Activated T-cell treated with anti-CD3 and anti-CD28 coated beads for 1 hour (primary cell): ENCODE measurements at places on chromosomes 13 and 19.
A peak's percentile ranks its signal among the peaks of the same experiment; 100 is the strongest.

DNA sequence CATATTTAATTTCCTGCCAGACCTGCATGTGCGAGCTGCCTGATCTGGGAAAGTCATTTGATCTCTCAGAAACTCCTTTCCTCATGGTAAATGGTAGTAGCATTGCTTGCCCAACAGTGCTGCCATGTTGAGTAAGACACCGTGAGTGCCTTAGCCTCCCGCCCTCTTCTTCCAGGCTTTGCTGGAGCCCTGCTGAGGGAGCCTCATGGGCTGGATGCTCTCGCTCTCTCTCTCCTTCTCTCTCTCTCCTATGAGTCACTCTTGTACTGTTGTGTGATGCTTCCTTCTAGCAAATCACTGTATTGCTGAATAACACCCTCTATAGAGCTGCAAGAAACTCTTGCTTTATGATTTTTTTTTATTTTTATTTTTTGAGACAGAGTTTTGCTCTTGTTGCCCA lies 365.5 kb downstream of the UQCRFS1 start:
- DNase-seq: no peak

DNA sequence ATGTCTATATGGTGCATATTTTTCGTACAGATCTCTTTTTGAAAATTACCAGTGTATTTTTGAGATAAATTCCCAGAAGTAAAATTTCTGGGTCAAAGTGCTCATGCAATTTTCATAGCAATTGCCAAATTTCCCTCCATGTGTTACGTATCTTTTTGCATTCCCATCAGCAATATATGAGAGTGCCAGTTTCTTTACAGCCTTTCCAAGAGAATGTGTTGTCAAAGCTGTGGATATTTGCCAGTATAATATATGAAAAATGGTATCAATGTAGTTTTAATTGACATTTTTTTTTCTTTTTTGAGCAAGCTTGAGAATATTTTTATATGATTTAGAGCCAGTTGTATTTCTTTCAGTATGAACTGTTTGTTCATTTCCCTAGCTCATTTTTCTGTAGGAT lies 399.0 kb upstream of the KLF12 start:
- DNase-seq: no peak

DNA sequence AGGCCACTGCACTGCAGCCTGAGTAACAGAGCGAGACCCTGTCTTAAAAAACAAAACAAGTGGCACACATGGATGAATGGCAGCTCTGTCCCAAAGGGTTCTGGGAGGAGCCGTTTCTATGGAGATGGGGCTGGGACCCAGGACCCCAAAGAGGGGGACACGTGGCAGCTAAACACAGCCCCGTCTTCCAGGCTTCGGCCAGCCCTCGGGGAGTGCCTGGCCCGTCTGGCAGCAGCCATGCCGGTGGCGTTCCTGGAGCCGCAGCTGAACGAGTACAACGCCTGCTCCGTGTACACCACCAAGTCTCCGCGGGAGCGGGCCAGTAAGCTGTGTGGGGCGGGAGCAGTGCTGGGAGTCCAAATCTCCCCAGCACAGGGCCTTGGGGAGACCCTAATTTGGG lies 82.4 kb downstream of the RYR1 start:
- no peak for DNase-seq

DNA sequence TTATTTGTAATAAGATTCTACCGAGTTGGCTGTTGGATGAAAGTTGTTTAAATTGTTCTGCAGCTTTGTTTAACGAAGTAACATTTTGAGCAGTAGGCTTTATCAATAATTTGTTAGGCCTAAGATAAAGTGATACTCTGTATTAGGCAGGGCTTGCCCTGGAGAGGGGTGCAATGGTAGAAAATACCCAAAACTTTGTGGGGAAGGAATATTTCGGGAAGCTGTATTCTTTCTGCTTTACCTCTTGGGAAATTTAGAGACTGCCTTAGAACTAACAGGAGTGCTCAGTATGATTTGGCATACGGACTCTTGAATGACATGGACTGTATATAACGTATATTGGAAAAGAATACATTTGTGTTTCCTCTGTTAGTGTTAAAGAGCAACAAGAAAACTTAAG lies 2.5 kb downstream of the PDS5B start:
- DNase-seq: no peak

- peak; percentile 78 for DNase-seq
These were observed at the start of gene LPAR2 for GRCh38 chr19:19627621-19628500. TSS of gene LPAR2 (minus strand) at chr19:19628220. CDS start at chr19:19627275, 945 bp downstream.

GRCh38 chr13:24280720-24281119 lies 28.7 kb upstream of the C1QTNF9 start:
- no peak for DNase-seq

DNA sequence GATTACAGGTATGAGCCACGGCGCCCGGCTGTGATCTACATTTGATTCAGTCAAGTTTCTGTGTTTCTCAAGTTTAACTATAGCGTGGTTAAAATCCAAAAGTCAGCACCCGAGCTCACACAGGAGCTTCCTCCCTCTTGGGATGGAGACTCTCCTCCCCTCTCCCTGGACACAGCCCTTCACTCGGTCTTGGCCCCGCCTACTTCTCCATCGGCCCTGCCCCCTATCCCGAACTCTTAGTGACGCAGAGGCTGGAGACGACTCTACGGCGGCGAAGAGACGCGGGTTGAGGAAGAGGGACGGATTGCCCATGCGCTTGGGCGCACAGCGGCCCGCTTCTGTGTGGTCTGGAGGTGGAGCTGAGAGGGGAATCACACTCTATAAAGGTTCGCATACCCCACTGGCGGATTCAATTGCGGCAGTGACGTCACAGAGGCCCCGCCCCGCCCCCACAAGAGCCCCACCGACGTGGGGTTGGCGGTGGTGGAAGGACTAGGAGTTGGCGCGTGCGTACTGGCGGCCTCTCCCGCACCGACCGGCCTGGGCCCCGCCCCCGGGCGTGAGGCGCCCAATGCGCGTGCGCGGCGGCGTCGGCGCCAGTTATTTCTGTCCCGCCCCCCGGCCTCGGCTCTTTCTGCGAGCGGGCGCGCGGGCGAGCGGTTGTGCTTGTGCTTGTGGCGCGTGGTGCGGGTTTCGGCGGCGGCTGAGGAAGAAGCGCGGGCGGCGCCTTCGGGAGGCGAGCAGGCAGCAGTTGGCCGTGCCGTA lies at the start of gene TRIM28:
TRIM28 (plus strand) TSS at position 239 of the 765 bp plus-strand sequence. CDS start 694 bp downstream, outside the sequence.
- DNase-seq: peak; percentile 100

DNA sequence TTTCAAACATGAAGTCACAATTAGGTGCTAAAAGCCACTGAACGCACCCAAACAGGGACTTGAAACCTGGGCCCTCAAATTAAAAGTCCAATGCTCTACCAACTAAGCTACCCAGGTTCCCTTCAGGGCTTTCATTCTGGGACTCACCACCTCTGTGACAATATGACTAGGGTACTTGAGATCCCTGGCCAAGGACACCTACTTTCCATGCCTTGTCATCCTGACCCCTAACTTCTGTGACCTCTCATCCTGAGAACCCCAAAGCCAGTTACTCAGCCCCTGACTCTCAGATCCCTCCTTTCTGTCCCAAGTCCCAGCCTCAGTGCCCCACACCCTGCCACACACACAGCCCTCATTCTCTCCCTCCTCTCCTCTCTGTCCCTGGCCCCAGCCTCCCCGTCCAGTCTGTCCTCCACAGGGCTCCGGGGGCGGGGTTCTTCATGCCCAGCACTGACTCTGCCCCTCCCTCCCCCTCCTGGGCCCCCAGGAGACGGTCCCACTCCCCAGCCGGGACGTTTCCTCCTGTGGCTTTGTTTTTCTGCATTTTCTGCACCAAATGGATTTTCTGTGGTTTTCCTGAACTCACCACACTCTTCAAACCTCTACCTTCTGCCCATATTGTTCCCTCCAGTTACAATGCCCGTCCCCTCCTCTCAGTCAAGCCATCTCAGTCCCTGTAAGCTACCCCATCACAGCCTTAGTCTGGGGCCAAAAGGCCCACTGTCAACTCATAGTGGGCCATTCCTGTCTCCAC lies 7.0 kb downstream of the RCN3 start:
- no peak for DNase-seq

- no peak for DNase-seq
These were observed 20.2 kb downstream of the LIG4 start for GRCh38 chr13:108195146-108195545.

GRCh38 chr19:53810187-53810546 lies 13.9 kb downstream of the NLRP12 start:
- DNase-seq: no peak

GRCh38 chr19:45142726-45143110 lies 18.1 kb downstream of the NKPD1 start:
- DNase-seq: no peak

GRCh38 chr13:30934381-30934780 lies 1.9 kb downstream of the TEX26 start:
- no peak for DNase-seq

DNA sequence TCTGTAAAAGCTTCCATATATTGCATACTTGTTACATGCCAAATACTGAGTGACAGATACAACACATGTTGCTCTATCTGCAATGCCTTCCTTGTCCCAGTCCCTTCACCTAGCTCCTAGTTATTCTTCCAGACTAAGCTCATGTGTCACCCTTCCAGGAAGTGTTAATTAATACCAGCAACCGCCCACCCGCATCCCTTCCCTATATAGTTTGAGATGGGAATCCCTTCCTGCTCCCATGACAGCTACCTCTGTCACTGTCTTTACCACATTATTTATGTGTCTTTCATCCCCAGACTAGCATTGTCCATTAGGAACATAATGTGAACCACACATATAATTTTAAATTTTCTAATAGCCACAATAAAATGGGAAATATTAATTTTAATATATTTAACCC lies 49.5 kb upstream of the FRY start:
- DNase-seq: no peak

- no peak for DNase-seq
These were observed 133.0 kb upstream of the FRY start for GRCh38 chr13:31898378-31899071.

DNA sequence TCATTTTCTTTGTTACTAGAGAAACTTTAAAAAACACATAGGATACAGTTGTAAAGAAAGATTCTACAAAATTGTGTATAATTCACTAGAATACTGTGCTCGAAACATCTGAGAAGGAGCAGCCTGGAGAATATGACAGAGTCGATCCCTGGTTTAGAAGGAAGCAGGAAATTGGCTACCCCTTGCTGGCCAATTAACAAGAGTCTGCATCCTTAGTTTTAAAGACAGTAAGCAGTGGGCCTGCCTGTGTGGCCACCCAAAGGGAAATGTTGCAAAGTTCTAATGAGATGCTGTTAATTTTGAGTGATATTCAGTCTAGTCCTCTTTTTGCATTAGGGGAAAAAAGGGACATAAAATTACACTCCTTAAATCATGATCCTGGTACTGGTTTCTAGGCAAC lies 988.6 kb downstream of the PCDH17 start:
- no peak for DNase-seq

- no peak for DNase-seq
These were observed at the start of gene CACNG6 for GRCh38 chr19:53991224-53992113. TSS of gene CACNG6 (plus strand) at chr19:53991637. CDS start at chr19:53992878, 1,241 bp downstream.

GRCh38 chr19:40387155-40387554 lies 2.8 kb downstream of the HIPK4 start:
- DNase-seq: no peak

GRCh38 chr13:21676611-21677021 lies 5.7 kb downstream of the FGF9 start:
- DNase-seq: no peak

- no peak for DNase-seq
These were observed 133.3 kb downstream of the RGCC start for GRCh38 chr13:41590643-41591042.

GRCh38 chr19:41623360-41623759 lies 3.5 kb downstream of the CEACAM4 start:
- no peak for DNase-seq

GRCh38 chr13:33087091-33087490 lies 70.9 kb downstream of the KL start:
- no peak for DNase-seq

DNA sequence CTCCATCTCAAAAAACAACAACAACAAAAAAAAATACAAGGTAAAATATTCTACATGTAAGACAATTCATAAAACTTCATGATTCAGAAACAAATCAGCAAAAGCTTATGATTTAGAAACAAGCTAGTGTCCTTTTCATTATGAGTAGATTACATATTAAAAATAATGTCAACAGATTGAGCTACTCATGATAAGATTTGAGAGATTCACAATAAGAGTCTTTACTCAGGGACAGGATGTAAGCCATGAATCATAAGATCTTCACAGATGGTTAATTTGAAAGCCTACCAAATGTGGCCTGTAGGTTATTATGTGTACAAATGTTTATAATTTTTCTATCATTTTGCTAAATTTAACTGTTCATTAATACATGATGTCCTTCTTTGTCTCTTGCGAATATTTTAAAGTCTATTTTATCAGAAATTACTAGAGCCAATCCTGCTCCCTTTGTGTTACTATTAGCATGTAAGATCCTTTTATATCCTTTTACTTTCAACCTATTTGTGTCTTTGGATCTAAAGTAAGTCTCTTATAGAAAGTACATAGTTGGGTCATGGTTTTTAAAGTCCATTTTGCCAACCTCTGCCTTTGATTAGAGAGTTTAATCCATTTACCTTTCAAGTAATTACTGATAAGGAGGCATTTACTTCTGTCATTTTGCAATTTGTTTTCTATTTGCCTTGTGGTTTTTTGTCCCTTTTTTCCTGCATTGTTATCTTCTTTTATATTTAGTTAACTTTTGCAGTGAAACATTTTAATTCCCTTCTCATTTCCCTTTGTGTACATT lies 68.3 kb upstream of the RXFP2 start:
- no peak for DNase-seq

GRCh38 chr19:51821921-51822320 lies 27.0 kb downstream of the FPR3 start:
- no peak for DNase-seq

GRCh38 chr13:74444864-74445479 lies 310.8 kb upstream of the KLF12 start:
- DNase-seq: no peak

DNA sequence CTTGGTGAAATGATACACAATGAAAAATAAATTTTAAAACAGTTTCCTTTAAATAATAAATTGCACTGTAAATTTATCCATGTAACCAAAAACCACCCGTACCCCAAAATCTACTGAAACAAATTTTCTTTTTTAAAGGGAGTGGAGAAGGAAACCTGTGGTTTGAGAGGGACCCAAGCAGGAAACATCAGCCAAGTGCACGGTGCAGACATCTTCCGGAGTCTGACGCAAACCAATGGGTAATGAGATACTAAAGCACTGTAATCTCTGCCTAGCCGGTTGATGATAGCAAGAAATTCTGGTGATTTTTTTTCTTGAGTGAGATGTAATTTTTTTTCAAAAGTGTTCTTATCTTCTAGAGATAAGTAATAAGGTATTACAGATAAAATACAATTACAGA lies 115.4 kb downstream of the ABCC4 start:
- DNase-seq: peak; percentile 23

DNA sequence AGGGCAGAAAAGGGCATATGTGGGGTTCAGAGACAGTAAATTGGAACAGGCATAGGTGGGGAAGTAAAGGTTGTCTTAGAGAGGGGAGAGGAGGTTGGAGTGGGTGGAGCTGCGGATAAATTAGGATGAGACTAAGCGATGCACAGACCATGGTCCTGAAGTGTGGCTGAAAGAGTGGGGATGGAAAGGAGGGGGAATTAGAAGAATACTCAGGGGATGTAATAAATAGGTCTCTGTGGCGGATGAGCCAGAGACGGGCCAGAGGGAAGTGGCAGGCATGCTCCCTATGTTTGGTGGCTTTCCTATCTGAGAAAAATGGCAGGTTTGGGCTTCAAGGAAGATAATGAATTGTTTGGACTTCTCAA lies 123.4 kb downstream of the OLFM4 start:
- no peak for DNase-seq
